H54 (cell line): ENCODE measurements at places on chromosomes 2 and 18.

- no peak for DNase-seq
Observed at GRCh38 chr2:197309691-197310231, 819 bp downstream of the ANKRD44 start.

GRCh38 chr2:54561010-54561409 is 104.9 kb downstream of the SPTBN1 start:
- DNase-seq: no peak

GRCh38 chr2:181185421-181185820 is 205.0 kb downstream of the UBE2E3 start:
- no peak for DNase-seq

- no peak for DNase-seq
Observed at GRCh38 chr2:179875864-179876263, 14.5 kb upstream of the ZNF385B start.

DNA sequence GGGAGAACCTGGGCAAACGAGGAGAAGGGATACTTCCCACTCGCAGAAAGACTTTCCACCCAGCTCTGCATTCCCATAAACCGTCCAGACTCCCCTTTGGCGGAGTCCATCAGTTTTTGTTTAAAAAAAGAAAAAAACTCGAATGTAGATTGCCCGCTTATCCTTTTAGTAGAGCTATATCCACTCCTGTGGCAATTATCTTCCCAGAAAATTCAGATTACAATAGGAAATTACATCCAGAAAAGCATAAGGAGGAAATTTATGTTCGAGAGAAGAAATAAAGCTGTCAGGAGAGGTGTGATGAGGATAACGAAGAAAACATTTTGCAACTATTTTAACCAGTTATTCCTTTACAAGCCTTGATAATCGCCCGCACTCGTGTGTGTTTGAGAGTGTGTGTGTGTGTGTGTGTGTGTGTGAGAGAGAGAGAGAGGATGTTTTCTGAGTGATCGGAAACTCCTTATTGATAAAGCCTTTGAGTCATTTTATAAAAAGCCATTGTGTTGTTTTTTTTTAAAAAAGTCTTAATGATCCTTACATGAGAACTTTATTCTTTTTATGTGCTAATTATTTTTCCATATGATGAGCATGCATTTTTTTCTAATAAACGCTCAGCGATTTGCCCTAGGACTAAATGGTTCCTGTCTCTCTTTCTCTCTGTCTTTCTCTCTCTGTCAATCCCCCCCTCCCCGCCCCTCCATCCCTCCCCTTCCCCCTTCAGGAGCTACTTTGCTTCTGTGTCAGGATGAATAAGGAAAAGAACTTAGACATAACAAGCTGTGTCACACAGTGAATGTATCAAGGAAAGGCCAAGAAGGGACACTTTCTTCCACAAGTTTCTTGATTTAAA is 1.1 kb upstream of the PPP3R1 start:
- DNase-seq: no peak

DNA sequence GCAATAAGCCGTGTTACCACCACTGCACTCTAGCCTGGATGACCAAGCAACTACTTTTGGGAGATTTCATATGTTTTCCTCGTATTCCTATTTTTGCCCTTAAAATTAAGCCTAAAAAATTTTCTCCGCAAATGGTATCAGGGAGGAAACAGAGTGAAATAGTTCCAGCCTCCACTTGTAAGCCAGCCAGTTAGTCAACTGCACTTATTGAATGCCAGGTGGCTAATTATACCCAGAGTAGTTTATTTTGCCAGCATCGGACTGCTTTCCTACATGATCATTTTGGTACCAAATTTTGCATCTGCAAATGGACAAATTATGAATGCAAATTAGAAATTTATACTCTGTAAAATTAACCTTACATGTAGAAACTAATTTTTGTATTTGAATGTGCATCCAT is 90.2 kb upstream of the ARHGAP28 start:
- DNase-seq: no peak

GRCh38 chr2:202148515-202149154 is 75.6 kb downstream of the KIAA2012 start:
- no peak for DNase-seq

DNA sequence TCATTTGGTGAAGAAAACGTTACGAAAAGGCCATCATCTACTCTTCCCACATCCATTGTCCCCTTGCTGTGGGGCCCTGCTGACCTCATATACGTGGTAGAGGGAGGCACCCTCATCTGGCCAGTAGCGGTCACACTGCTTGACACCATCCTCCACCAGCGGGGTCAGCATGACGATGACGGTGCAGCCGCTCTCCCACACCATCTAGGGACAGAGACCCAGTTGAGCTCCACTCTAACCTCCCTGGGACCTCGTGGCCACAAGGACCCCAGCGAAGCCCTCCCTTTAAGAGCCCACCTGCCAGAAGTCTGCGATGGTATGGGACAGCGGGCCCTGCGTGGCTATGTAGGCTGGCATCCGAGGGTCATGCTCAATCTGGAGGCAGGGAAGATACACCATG is 13.1 kb downstream of the PTPRN start:
- DNase-seq: no peak

DNA sequence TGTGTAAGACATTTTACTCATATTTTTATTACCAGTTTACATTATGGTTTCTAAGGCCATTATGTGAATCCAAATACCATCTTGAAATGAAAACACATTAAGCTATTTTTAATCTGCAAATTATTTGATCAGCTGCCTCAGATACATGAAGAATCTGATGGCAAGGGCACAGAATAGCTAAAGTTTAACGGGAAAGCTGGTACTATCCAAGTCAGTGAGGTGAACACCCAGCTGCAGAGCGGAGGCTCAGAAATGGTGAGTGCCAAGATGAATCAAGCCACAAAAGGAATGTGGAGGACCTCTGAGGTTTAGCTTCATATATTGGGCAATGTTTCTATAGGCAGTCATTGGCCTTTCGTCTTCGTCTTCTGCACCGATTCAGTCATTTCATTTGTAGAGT is 75.1 kb downstream of the DPP10 start:
- DNase-seq: no peak

GRCh38 chr18:48997681-48997984 is 46.9 kb upstream of the SMAD7 start:
- no peak for DNase-seq

DNA sequence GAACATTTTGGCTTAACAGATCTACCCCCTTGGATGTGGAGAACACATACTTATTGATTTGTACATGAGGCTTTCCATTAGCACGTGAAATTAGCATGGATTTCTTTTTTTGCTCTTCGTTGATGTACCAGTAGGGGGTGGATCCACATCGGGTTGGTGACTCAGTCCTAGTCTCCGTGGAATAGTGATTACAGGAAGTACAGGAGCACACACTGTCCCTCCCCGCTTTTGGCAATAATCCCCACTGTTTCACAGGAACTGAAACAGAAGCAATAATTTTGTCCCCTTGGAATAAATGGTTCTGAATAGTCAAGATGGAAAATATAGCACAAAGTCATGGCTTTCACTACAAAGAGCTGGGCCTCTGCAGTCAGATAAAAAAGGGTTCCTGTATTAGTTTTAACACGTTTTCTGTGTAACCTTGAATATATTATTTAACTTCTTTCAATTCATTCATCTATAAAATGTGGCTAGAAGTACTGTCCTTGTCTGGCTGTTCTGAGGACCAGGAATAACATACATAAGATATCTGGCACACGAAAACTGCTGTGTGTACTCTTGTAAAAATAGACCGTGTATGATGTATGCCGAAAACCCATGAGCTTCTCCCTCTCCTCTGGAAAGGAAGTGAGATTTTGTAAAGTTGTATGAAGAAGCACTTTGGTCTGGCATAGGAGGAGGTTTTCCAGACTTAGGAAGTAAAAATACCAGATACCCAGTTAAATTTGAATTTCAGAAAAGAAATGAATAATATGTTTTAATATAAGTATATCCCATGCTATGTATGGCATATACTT is 229.2 kb downstream of the GALR1 start:
- DNase-seq: no peak

- no peak for DNase-seq
Observed at GRCh38 chr2:26945991-26946750, 24.3 kb upstream of the MAPRE3 start.

DNA sequence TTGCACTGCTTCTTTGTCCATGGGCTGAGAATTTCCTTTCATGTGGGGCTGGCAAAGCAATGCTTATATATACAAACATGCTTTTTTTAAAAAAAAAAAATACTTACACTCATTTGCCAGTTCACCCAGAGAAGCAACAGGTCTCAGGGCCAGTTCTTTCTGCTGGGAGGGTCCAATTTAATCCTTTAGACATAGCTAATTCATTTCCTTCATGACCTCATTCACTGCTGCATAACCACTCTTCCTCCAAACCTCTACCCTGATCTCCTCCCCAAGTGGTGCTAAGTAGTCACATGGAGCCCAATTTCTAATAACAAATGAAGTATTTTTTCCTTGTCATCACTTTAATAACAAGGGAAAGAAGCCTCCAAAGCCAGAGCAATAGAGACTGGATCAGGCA is 17.1 kb upstream of the TMEM178A start:
- no peak for DNase-seq

- no peak for DNase-seq
Observed at GRCh38 chr2:191228861-191229260, 16.3 kb upstream of the MYO1B start.

DNA sequence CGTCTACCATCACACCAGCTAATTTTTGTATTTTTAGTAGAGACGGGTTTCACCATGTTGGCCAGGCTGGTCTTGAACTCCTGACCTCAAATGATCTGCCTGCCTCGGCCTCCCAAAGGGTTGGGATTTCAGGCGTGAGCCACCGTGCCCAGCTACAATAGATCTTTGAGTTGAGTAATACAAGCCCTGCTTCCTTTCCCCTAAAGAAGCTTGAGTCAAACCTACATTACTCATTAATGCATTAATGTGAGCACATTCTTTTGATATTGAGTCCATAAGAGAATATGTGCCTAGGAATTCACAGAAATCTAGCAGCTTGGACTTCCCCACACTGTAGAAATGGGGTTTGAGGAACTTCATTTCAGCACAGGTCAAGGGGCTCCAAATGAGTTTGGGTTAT is 39.6 kb downstream of the PSMG2 start:
- DNase-seq: no peak

DNA sequence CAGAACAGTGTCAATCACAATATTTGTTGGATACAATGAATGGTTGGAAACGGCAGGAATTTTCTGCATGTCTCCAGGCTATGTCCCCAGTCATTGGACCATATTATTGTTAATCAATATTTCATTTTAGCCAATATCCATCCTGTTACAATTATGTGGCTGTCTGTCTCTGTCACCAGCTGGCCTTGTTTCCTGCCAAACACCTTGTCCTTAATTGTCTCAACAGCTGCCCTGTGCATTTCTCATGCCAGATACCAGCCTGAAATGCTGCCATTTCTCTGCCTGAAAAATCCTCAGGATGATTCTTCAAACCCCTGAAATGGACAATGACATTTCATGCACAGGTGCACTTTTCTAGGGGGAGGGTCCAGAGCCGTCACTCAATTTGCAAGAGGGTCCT is 170.6 kb downstream of the ALPK2 start:
- DNase-seq: no peak

DNA sequence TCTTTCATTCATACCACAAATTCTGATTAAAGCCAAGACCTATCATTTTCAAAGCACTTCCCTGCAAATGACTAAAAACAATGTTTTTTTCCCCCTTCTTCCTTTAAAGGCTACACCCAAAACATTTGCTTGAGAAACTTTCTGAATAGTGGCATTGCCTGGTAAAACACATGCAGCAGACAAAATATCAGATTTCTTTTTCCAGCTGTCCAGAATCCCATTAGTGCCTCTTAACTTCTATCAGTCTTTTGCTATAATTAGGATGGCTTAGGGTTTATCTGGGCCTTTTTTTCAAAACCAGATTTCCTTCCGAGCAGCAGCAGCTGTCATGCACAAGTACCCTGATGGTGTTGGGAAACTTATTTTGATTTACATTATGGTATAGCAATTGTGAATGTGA is 50.6 kb downstream of the ALPK2 start:
- no peak for DNase-seq

- DNase-seq: no peak
Observed at GRCh38 chr2:205773989-205774388, 91.7 kb downstream of the NRP2 start.

DNA sequence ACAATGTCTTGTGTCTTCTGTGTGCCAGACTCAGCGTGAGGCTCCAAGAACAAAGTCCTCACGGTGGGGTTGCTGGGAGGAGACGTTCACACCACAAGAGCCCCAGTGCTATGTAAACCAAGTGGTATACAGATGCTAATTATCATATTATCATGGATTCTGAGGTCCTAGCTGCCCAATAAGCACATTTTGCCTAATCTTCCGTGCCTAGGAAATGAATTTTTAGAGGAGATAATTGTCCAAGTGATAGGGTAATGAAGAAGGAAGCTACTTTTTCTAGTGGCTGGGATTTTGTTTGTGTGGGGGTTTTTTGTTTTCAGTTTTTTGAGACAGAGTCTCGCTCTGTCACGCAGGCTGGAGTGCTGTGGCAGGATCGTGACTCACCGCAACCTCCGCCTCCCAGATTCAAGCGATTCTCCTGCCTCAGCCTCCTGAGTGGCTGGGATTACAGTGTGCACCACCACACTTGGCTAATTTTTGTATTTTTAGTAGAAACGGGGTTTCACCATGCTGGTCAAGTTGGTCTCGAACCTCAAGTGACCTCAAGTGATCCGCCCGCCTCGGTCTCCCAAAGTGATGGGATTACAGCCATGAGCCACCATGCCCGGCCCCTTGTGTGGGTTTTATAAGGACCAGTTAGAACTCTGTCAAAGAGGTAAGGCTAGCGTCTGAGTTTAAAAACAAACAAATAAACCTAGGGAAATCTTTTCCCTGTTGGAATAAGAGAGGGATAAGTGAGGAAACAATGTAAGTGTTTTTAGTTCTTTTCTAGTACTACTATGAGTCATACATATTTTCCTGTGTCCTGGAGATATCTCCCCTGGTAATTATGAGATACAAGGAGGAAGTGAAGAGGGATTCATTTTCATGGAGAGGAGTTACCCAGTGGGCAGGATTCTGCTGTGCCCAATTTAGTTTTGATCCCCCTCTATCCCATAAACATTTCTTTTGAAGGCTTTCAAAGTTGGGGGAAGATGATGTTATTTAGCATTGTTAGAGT is 9.5 kb upstream of the SMAD7 start:
- no peak for DNase-seq

DNA sequence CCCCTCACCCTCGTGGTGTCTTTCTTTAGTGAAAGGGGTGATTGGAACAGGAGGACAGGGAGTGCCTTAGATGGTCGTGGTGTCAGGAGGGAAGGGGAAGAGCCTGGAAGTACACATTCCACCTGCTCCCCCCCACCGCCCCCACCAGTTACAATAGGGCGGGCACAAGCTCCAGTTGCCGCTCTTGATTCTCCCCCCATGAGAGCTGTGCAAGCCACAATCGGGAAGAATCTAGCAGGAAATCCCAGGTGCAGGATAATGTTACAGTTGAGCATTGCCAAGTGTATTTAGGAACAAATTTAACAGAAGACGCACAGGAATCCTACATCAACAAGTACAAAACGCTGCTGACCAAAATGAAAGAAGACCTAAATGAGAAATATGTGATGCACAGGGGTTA is 73.6 kb downstream of the ASAP2 start:
- no peak for DNase-seq

GRCh38 chr2:109059474-109060165 is 69.4 kb upstream of the SH3RF3 start:
- DNase-seq: no peak
